PC-9 (cell line): ENCODE measurements at places on chromosomes 3 and 15. TPM values are rescaled to one million over a fixed set of nuclear protein-coding genes. Genes with fewer than 3 reads are reported as not detected.

DNA sequence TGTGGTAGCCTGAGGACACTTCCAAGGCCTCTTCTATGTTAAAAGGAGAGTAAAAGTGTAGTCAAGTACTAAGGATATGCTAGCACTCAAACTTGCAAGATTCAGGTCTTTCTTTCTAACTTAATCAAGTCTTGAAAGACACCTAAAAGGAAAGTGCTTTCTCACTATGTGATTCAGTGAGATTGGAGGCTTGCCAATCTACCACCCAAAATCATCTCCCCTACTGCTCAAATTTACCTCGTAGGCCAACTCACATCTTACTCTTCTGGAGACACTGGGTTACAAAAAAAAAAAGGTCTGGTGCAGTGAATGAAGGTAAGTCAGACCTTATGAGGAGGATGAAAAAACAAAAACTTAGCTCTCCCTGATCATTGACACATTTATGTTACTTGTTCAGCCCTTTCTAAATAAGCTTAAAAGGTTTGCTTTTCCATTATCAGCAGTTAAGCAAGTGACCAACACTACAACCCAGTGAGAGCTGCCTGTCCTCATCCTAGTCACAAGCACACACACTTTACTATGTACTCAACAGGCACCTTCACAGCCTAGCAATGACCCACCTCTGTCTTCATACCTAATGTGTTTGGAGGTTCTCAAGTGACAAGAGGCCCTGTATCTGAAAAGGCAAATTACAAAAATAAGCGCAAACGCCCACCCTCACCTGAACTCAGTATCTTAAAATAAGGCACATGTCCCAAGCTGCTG lies 19.6 kb downstream of the SUMF1 start:
- no peak for DNase-seq
- no peaks in the 10 kb centered on the region for H3K27me3 ChIP-seq
- no peak overlapping the region for H3K27ac ChIP-seq
- H3K4me3 ChIP-seq: no peak overlapping the region

The NLGN1 gene
- total RNA-seq: 1.4 TPM in 2 replicates

The CHST13 gene
- 0.52 and 1.2 TPM in 2 replicates for total RNA-seq

- no peaks in the 10 kb centered on the region for H3K27me3 ChIP-seq
- no peaks in the 10 kb centered on the region for H3K36me3 ChIP-seq
- no peak overlapping the region for H3K4me3 ChIP-seq
- no peaks in the 10 kb centered on the region for H3K4me1 ChIP-seq
These were observed 64.2 kb downstream of the CYFIP1 start for GRCh38 chr15:22915866-22916515.

DNA sequence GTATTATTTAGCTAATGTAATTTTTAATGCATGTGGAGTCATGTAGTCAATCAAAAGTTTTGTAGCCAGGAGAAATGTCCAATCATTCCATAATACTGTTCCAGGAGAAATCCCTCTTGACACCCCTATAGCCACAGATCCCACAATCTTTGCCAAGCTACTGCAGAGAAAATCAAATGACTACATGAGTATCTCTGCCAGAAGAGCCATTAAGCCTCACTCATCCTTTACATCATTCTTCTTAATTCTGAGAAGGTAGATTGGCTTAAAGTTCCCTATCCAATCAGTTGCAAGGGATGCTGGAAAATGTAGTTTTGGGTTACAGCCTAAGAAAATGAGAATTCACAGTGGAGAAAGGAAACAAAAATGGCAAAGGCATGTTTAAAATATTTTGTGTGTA lies 502.1 kb downstream of the ZBBX start:
- H3K4me1 ChIP-seq: no peaks in the 10 kb centered on the region
- H3K27me3 ChIP-seq: no peaks in the 10 kb centered on the region
- H3K4me3 ChIP-seq: no peak overlapping the region
- no peak for DNase-seq
- no peak overlapping the region for H3K27ac ChIP-seq

The PLSCR4 gene
- total RNA-seq: 8.3 and 8.4 TPM in 2 replicates
